CD4-positive, alpha-beta T cell treated with Interleukin-1 beta for 1 hour (primary cell): ENCODE measurements at places on chromosomes 7 and 10.

DNA sequence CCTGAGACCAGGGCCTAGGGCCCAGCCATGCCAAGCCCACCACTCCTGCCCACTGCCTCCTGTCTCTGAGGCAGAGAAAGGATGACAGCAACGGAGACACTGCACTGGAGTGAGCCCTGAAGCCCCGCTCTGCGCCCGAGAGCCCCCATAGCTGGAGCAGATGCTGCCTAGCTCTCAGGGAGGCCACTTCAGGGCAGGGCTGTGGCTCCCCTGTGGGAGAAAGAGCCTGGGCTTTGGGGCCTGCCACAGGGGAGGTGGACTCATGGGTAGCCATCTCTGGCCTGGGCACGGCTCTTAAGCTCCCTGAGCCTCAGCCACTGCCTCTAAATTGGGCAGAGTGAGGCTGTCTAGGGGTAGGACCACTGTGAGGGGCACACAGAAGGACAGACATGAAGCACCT, 214.2 kb downstream of the GRID1 start:
- DNase-seq = no peak

- DNase-seq = no peak
Observed at GRCh38 chr10:114285961-114286441, 46.9 kb downstream of the VWA2 start.

- peak; percentile 61 for DNase-seq
Observed at GRCh38 chr7:100585511-100586265, at the start of gene LRCH4. Gene LRCH4, minus strand, starts transcription at chr7:100586129. Its CDS starts 29 bp downstream, at chr7:100586100.

GRCh38 chr10:130416334-130417150, 280.4 kb downstream of the GLRX3 start:
- DNase-seq = no peak

DNA sequence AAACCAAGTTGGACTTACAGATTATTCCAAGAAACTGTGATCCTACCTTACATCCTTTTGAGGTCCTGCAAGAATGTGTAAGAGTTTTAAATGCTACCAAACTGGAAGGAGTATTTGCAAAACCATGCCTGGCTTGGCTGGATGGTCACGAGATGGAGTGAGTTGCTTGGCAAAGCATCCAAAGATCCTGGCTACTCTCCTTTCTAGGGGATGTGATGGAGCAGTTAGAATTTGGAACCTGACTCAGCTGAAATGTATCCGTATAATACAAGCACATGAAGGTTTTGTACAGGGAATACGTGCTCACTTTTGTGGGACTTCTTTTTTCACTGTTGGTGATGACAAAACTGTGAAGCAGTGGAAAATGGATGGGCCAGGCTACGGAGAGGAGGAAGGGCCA, 13.3 kb upstream of the SYPL1 start:
- DNase-seq = no peak

DNA sequence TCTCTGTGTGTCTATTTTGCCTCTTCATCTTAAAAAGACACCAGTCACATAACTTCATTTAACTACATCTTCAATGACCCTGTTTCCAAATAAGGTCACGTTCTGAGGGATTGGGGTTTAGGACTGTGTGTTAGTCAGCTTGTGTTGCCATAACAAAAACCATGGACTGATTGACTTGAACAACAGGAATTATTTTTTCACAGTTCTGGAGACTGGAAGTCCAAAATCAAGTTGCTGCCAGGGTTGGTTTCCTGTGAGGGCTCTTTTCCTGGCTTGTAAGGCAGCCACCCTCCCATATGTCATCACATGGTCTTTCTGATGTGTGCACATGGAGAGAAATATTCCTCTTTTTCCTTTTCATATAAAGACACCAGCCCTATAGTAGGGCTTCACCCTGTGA, 55.3 kb downstream of the REEP3 start:
- no peak for DNase-seq

DNA sequence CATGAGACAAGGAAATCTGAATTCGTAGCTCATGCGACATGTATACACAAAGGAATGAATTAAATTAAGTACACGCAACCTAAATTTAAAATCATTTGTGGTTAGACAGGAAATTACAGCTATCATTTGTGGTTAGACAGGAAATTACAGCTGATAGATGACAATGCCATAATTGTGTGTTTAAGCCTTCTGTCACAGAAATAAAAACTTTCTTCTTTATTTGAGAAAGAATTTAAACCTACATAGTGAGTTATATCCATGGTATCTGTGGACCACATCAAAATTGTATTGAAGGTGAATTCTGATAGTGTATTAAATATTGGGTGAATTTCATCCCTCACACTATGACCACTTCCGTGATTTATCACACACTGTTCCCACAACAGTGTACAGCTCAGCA, 362.9 kb downstream of the MAGI2 start:
- DNase-seq = no peak

DNA sequence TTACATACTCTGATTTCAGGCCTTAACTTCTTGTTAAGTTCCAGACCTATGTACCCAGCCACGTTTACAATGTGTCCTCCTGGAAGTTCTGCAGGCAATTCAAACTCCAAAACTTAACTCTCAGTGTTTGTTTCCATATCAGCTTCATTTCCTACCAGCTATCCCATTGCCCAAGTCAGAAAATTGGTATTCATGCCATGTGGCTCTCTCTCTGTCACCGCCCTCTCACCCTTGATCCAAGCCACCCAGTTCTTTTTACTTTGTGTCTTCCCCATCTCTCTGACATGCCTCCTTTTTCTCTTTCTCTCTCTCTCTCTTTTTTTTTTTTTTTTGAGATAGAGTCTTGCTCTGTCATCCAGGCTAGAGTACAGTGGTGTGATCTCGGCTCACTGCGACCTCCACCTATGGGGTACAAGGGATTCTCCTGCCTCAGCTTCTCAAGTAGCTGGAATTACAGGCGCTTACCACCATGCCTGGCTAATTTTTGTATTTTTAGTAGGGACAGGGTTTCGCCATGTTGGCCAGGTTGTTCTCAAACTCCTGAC, 33.9 kb downstream of the ARL4A start:
- DNase-seq = no peak

- no peak for DNase-seq
Observed at GRCh38 chr7:133904776-133905175, 222.4 kb upstream of the LRGUK start.

DNA sequence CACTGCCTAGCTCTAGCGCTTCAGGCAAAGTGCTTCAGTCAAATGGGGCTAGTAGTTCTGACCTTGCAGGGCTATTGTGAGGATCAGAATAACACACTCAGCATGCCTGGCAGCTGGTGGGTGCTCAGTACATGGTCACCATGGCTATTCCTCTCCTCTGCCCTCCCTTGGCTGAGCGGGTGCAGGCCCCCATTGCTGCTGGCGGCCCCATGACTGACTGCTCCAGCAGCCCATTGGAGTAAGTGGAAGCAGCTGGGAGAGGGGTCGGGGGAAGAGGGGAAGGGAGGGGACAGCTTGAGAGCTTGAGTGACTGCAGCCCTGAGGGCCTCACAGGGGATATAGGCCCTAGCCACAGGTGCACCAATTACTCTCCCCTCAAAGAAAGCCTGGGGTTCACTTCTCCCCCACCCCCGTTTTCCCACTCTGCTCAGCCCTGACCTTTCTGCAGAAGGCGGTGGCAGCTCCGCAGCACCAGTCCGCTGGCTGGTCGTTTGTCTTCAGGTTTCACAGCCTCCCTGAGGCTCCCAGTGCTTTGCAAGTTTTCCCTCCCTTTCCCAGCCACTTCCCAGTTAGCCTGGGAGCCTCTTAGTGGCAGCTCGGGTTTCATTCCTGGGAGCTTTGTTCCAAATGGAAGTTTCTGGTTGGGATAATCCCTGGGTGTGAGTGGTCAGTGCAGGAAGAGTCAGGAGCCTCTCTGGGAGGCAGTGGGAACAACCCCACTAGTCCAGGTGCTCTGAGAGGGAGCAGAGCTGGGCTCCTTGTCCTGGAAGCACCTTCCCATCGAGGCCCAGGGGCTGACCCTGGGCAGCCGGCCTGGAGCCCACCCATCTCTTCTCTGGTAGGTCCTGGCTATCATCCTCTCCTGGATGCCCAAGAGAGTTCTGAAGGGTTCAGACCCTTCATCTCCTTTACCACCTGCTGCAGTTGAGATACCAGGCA, 16.3 kb downstream of the FGF8 start:
- DNase-seq = no peak

- no peak for DNase-seq
Observed at GRCh38 chr7:70027867-70028266, 429.6 kb downstream of the AUTS2 start.

DNA sequence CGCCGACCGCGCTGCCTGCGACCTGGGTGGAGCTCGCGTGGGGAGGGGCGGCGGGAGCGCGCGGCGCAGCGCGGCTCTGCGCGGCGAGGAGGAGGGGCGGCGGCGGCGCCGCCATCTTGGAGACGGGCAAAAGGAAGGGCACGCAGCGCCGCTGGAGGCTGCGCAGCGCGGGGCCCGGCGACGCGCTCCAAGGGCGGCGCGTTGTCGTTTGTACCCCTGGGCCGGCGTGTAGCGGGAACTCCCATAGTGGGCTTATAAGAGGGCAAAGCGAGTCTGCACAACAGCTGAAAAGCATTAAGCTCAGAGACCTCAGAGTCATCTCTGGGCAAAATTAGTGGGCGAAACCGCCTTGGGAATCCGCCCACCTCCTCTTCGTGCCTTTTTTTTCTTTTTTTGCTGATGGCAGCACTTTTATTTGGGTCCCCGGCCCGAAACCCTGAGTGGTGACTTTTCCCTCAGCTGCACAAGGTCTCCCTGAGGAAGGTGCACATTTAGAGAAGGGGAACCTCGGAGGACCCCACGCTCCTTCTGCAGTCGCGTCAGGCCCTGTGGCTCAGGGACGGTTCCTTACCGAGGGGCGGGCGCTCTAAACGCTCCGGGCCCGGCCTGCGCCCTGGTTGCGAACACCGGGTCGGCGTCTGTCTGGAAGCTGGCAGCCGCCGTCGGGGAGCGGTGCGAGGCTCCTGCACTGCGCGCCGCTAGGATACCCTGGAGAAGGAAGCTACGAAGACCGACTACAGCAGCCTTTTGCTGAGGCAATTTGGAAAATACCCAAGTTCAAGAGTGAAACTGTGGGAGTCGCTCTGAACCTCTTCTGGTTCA, 428 bp upstream of the MCMBP start:
- DNase-seq = peak; percentile 89

DNA sequence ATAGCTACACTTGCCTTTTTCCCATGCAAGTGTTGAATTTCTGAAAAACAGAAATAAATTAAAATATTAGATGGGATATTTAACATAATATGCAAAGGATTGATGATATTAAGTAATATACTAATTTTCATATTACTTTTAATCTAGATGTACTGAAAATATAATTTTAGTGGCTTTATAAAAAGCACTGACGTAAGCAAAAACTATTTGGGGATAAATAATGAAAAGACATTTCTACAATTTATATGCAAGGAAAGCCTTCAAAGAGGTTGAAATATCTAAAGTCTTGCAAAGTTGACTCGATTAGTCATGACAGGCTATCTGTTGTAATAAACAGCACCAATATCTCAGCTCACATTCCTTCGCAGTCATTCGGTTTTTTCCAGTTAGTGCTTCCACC, 94.9 kb upstream of the ABCB5 start:
- DNase-seq = no peak

DNA sequence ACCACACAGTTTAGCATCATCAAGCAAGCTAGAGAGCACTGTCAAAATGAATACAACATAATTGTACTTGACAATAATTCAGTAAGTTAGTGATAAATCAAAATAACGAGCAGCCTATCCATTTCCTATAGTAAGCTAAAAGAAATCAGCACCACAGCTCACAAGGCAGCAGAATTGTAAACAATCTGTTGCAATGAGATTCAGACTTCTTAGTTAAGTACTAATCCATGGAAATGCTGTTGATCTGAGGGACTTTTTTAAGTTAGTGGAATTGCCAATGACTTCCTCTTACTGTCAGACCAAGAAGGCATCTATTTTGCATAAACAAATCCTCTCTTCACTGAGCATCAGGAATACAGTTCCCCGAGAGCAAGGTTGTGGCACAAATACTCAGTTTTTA, 136.6 kb upstream of the CCDC6 start:
- DNase-seq = no peak

DNA sequence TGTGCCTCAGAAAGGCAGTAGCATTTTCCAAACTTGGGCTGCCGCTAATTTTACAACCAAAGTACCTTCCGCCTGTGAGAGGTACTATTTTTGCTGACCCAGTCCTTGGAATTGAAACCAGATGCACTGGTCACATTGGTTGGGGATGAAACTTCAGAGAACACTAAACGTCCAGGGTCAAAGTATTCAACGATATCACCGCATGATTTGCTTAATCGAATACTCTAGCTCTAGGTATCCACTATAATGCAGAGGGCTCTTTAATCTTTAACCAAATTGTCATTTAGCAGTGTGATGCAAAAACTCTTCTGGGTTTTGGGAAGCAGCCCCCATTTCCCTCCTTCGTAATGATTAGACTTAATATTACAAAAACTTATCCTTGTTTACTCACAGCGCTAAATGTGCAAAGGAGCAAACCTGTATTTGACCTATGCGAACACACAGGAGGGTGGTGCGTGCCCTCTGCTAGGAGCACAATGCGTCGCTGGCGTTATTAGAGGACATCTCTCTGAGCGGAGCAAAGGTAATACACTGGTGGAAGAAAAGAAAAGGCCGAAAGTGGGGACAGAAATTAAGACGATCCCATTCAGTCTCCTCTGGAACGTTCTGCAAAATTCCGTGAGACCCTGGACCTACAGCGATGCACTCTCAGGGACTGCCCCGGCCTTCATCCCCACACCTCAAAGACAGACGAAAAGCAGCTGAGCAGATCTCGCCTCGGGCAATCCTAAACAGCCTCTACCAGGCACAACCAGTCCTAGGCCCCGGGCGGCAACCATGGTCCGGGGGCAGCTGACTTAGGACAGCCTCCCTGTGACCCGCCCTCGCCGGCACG, 916 bp upstream of the EEPD1 start:
- no peak for DNase-seq

DNA sequence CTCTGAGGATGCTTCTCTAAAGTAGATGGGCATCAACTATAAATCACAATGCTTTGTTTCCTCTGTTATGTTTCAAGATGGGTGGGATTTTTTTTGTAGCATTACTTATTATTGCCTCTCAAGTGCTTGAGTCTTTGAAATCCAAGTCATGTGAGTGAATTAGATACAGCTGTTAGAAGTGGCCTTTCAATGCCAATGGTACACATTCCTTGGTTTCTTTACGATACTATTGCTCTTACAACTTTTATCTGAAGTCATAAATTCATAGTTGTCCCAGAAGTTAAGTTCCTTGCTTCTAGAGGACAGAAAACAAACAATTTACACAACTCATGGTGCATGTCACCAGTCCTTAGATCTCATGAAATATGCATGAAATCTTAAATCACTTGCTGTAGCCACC, 15.5 kb downstream of the CFTR start:
- no peak for DNase-seq

GRCh38 chr10:48556065-48556464, 48.8 kb downstream of the ARHGAP22 start:
- DNase-seq = no peak

DNA sequence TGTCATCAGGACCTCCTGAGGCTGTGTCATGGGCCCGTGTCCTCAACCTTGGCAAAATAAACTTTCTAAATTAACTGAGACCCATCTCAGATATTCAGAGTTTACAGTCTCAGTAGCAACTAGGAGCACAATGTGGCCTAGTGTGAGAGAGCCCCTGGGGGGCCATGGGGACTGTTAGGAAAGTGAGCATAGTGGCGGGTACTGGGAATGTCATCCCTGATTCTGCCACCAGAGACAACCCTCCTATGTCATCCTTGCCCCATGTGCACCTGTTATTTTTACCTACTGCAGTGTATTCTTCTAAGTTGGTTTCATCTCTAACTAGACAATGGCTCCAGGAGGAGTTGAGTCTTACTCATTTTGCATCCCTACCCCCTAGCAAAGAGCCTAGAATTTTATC, 78.6 kb downstream of the CCDC71L start:
- no peak for DNase-seq

- no peak for DNase-seq
Observed at GRCh38 chr7:98472521-98472954, 71.6 kb upstream of the BAIAP2L1 start.

GRCh38 chr10:27366769-27367168, 126.2 kb upstream of the ACBD5 start:
- DNase-seq = no peak
